ENCODE measurements at places on chromosomes 4 and X.

GRCh38 chr4:189232274-189232673 lies 708.4 kb upstream of the FRG1 start:
- DNase-seq: no peak

DNA sequence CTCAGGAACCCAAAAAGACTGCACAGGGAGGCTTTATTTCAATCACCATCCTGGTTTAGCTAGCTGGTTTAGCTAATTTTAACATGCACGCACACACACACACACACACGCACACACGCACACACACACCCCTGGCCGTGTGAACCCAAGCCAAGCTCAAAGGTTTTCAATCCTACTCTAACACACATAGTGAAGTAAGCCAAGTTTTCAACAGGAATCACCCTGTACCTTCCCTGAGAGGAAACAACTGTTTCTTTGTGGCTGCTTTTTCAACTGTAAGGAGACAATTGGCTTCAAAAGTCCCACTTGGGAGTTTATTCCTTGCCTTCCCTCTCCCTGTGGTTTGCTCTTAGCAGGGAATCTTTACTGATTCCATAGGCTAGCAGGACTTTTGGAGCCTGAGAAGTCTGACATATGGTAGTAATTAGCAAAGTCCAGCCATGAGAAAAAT lies 98.9 kb upstream of the BMP3 start:
- DNase-seq: no peak

DNA sequence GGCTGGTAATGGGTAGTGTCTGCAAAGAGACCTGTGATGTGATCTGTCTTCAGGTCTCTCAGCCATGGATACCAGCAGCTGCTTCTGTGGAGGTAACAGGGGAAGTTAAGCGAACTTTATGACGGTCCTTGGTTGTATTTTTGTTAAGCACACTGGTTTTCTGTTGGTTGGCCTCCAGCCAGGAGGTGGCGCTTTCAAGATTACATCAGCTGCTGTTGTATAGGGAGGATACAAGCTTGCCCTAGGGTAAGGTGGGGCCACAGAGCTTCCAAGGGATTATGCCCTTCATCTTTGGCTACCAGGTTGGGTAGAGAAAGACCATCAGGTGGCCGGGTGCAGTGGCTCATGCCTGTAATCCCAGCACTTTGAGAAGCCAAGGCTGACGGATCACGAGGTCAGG lies 834.2 kb upstream of the GALNTL6 start:
- DNase-seq: no peak

GRCh38 chr4:8754634-8755589 lies 116.7 kb downstream of the HMX1 start:
- DNase-seq: no peak

DNA sequence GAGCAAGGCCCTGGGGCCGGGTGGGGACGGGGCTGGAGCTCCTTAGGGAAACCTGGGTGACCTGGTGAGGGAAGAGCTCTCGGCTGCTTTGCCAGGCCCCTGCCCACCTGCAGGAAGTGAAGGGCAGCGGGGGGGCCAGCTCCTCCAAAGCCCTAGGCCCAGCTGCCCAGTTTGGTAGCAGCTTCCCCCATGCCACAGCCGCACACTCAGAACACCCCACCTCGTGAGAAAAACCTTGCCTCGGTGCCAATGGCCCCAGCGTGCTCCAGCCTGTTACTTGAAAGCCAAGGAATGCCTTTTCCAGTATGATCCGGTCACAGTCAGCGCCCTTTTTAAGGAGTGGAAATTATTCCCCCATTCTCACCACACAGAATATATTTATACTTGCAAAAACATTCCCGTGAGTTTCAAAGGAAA lies 38.3 kb downstream of the ACOX3 start:
- DNase-seq: no peak

DNA sequence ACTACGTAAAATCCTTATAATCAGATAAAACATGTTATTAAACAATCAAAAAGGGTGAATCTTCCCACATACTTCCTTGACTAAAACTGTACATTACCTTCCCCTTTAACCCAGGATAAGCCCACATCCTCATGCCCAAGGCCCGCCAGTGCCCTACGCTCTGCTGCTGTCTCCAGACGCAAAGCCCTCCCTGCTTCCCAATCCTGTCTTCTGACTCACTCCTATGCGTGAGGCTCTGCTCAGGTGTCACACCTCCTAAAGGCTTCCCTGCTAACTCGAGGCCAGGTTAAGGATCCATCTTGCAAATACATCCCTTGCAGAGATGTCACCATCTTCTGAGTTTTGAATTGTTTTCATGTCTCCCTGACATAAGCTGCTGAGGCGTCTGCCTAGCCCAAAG lies 61.6 kb downstream of the STX18 start:
- DNase-seq: no peak

DNA sequence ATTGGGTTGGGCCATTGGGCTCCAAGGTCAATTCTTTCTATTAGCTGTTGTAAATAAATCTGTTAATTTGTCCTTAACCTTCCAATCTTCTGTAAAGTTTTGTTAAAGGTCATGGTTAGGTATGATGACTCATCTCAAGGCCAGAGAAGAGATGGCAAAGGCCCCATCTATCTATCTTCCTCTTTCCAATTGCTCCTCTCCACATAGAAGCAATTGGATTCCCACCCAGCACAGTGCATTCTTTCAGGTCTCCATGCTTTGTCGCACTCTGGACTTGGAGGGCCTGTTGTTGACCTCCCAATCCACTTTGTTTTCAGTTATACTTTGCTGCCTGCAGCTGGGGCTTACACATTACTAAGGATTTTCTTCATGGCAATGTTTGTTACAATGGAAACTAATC lies 118.5 kb downstream of the MFAP3L start:
- no peak for DNase-seq

Data from activated CD8-positive, alpha-beta memory T cell treated with anti-CD3 and anti-CD28 coated beads for 1 hour (primary cell).